ENCODE measurements at places on chromosomes 7 and 10. TPM values are rescaled to one million over a fixed set of nuclear protein-coding genes. Genes with fewer than 3 reads are reported as not detected.

Gene AKAP9
- 180 TPM for total RNA-seq

Gene MTPN
- 148 TPM for total RNA-seq

Gene GHRHR
- not detected for total RNA-seq

Gene DRGX
- 0.26 TPM for total RNA-seq

Gene NUTM2D
- 1.5 TPM for total RNA-seq

Gene ERVW-1
- not detected for total RNA-seq

Gene CYP2C9
- total RNA-seq: not detected

Gene CALHM3
- not detected for total RNA-seq

Gene UBN2
- total RNA-seq: 28.1 TPM

Gene FAM25A
- not detected for total RNA-seq

Gene SYT15
- total RNA-seq: 2.5 TPM

Gene CNNM1
- 1.6 TPM for total RNA-seq

Gene GPNMB
- 48.1 TPM for total RNA-seq

Gene PNLIPRP2
- total RNA-seq: not detected

Gene DLX5
- total RNA-seq: 0.74 TPM

Gene CCDC172
- total RNA-seq: not detected

Gene GDF2
- not detected for total RNA-seq

Gene ACSM6
- 0.48 TPM for total RNA-seq

Gene NUPR2
- 0.79 TPM for total RNA-seq

Gene CCZ1B
- total RNA-seq: 147 TPM

Gene ATOH7
- total RNA-seq: not detected

Gene CAMK1D
- 7.6 TPM for total RNA-seq

Gene GIMAP6
- total RNA-seq: 29.5 TPM

Gene CRHR2
- 0.16 TPM for total RNA-seq
